ENCODE measurements at places on chromosomes 13 and 19.

DNA sequence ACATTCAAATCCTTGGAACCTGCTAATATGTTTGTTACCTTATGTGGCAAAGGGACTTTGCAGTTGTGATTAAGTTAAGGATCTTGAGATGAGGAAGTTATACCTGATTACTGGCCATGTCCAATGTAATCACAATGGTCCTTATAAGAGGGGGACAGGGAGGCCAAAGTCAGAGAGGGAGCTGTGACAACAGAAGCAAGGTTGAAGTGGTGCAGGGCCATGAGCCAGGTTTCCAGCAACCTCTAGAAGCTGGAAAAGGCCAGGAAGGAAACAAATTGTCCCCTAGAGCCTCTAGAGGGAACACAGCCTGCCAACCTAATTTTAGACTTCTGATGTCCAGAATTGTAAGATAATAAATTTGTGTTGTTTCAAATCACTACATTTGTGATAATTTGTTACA lies 334.7 kb upstream of the DACH1 start:
- no peak for DNase-seq

DNA sequence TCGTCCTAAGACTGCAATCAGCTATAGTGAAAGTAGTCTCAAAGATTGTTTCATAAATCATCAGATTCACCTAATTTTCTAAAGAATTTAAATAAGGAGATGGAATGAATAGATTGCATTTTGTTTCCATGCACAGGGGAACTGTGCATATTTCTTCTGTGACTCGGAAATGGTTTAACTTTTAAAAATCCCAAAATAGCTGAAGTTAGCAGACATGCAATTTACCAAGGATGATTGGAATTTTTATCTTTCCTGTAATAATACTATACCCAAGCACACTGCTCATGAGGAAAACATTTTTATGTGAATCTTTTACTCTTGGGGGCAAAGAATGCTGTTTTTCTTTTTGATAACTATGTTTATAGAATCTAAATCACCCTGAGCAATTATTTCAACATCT lies 15.0 kb upstream of the LMO7 start:
- no peak for DNase-seq

GRCh38 chr19:11296264-11296663 lies 304 bp downstream of the TSPAN16 start:
- no peak for DNase-seq

DNA sequence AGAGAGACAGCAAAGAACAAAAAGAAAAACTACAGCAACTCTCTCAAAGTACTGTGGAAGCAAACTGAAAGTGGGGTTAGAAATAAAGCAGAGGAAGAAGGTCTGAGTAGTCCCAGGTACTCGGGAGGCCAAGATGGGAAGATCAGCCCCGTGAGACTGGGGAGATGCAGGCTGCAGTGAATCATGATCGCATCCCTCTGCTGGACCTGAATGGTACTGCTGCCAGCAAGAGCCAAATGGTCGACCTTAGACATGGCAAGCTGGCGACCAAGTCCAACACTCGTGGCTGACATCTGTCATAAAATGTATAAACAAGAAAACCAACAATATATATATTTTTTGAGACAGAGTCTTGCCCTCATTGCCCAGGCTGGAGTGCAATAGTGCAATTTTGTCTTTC lies 33.7 kb upstream of the ZNF724 start:
- no peak for DNase-seq

GRCh38 chr19:41697198-41697855 lies 9.3 kb upstream of the CEACAM7 start:
- no peak for DNase-seq

- DNase-seq = no peak
Observed at GRCh38 chr19:41307954-41308449, 2.0 kb upstream of the CCDC97 start.

DNA sequence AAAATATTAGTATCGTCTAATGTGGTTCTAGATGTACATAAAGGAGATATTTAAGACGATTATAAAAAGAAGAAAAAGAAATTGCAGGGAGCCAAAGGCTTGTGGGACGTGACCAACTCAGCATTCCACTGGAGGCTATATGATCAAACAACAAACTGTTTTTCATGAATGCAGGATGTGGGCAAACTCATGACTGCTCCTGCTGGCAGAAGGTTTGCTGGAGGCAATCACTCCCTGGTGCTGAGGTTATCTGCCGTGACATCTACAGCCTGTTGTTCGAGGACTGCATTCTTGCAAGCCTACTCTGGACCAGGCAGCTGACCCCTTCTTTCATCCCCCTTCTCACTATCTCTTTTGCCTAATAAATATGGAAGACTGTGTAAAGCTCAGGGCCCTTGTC lies 518.1 kb downstream of the UQCRFS1 start:
- DNase-seq = no peak

DNA sequence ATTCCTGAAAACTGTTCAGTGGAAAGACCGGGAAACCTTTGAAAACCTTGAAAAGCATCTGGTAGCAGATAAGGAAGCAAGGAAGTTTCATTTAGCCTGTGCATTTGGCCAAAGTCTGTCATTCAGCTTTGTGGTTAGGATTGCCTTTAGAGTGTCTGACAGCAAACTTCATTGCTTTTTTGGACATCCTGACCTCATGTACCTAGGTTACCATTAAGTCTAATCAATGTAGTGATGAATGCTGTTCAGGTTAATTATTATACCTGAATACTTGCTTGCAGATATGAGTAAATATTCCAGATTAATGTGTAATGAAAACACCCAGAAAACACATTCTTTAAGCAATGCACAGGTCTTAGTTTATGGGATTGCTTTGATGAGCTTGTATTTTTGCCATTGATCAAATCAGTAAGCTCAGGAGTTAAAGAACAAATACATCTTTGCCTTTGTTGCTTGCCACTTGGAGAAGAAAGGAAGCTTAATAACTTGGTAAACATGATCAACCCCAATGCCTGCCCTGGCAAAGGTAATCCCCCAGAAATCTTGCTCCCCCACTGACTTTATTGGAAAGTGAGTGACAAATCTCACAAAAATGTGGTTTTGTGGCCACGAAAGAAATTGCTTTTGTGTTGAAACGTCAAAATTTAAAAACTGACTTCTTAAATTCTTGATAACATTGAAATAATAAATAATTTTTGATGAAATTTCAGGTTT lies 87.4 kb downstream of the SLC15A1 start:
- no peak for DNase-seq

- no peak for DNase-seq
Observed at GRCh38 chr19:13834244-13835069, 39.2 kb downstream of the ZSWIM4 start.

- peak; percentile 32 for DNase-seq
Observed at GRCh38 chr19:12647490-12648071, 19.0 kb downstream of the MAN2B1 start.

DNA sequence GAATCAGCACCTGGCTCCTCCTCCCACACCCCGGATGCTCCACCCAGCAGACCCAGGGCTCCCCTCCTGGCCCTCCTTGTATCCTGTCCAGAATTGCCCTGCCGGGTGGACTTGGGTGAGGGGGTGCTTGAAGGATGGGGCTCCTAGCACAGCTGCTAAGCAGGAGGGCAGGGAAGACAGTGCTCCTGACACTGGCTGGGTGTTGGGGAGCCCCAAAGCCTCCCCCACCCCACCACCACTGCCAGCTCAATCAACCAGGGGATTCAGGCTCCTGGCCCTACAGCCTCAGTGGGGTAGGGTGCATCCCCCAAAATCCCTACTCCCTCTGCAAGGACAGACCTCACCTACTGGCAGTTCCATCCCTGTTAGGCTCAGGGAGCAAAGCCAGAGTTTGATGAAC lies 2.6 kb upstream of the CYP4F11 start:
- DNase-seq = no peak

DNA sequence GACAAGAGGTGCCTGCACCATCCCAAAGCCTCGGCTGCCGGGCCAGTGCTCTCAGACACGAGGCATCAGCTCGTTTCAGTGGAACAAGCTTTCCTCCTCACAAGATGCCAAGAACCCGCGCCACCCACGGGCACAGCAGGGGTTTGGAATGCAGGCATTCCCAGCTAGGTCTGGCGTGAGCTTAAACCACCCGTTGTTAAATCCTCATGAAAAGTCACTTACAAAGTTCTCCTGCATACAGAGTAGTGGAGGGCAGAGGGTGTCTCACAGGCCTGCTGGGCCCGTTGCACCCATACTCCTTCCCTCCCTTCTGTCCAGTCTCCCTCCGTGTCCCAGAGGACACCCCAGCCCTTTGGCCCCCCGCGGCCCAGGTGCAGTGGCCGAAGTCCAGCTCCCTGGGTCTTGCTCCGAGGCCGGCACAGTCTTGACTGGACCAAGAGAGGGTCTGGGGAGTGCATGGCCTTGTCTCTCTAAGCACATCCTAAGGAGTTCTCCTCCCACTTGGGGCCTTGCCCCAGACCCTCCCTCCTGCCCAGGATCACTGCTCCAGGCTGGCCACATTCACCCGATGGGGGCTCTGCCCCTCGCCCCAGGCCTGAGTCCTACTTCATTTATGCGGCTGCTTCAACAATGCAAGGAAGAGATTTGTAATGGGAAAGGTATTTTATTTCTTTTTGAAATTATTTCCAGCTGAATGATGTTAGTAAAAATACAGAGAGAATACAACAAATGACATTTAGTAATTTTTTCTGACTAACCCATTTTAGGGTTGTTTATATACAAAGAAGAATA lies 35.2 kb upstream of the GRTP1 start:
- DNase-seq = no peak

DNA sequence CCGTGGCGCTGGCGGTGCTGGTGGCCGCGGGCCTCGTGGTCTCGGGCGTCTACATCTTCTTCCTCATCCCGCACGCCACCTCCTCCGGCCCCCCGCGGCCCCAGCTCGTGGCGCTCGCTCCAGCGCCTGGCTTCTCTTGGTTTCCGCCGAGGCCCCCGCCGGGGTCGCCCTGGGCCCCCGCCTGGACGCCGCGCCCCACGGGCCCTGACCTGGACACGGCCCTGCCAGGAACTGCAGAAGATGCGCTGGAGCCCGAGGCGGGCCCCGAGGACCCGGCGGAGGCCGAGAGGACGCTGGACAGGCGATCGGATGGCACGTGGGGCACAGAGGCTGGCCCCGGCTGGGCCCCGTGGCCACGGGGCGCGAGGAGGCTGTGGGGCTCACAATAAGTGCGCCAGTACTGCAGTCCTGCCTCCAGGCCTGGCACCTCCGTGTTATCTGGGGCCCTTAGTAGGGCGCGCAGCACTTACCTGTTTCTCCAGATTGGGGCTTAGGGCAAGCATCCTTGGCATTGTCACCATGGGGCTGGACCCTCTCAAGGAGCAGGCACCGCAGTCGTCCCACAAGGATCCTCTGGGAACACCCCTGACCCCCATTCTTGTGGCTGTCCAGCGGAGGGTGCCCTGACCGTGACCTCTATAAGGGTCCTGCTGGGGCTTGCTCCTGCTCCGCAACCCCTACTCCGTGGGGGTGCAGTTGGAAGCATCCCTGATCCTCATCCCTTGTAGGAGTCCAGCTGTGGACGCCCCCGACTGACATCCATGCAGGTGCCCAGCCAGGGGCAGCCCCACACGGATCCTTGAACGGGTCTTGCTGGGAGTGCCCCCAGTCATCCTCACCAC lies 1.5 kb downstream of the RNF225 start:
- no peak for DNase-seq

DNA sequence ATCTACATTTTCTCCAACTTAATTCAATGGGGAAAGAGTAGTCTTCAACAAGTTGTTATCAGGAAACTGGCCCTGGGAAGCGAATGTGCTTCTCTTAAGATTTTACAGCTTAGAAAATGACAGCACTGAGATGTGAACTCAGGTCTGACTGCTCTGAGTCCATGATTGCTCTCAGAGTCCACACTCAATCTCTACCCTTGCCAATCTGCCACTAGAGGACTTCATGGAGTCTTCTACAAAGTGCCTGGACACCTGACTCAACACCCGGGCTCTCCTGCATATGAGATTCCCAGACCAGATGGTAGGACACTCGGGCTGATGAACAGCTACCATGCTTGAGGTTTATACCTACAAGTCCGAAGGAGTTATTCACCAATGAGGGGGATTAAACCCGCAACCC lies 74.8 kb downstream of the ABCC4 start:
- DNase-seq = no peak

GRCh38 chr13:45352031-45352430 lies 11.0 kb upstream of the TPT1 start:
- no peak for DNase-seq

DNA sequence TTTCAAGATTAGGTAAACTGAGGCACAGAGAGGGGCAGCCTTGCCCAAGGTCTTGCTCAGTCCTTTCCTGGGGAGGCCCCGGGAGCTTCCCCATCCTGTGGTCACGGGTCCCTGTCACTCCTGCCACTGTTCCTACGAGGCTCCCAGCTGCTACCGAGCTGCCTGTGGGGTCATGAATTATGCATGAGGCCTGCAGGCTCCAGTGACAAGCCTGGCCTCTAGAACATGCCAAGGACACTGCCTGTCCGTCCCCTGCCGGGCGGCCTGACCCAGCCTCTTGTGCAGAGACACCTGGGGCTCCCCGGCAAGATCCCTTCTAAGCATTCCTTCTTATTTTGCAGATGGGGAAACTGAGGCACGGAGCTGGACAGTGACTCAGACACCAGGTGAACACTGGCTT lies 2.7 kb downstream of the FCHO1 start:
- peak; percentile 81 for DNase-seq

DNA sequence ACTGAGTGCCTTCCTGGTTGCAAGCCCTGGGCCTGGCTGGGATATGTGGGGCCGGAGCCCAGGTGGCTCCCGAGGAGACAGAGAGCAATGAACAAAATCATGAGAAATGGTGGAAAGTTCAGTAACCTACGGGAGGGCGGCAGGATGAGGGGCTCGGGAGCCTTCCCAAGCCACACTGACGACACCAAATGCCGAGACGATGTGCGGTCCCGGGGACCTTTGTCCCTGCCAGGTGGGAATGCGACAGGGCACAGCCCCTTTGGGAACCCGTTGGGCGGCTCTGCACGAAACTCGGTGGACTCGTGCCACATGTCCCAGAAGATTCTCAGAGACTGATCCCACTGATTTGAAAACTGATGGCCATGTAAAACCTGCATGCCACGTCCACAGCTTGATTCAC lies 11.7 kb upstream of the ZNF14 start:
- DNase-seq = no peak

DNA sequence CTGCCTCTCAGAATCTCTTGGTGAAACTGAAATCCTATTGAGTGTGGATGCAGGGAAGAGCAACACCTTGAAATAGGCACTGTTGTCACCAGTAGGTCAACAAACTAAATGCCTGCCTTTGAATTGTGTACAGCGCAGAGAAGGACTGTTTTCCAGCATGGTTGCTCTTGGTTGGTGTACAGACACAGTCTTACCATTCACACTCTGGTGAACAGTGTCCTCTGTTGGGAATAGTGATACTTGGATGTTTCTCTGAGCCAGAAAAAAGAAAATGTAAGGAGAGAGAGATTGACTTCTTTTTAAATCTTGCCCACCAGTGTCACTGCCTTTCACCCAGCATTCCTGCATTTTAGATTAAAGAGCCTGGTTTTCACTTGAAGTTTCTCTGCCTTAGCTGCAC lies 179.7 kb downstream of the STK24 start:
- DNase-seq = no peak
